ENCODE measurements at places on chromosomes 1 and 21.

GRCh38 chr1:48030696-48031365, 33.6 kb upstream of the TRABD2B start:
- DNase-seq = no peak

- peak; percentile 32 for DNase-seq
These were observed 44.4 kb upstream of the RABGAP1L start for GRCh38 chr1:174114788-174115448.

DNA sequence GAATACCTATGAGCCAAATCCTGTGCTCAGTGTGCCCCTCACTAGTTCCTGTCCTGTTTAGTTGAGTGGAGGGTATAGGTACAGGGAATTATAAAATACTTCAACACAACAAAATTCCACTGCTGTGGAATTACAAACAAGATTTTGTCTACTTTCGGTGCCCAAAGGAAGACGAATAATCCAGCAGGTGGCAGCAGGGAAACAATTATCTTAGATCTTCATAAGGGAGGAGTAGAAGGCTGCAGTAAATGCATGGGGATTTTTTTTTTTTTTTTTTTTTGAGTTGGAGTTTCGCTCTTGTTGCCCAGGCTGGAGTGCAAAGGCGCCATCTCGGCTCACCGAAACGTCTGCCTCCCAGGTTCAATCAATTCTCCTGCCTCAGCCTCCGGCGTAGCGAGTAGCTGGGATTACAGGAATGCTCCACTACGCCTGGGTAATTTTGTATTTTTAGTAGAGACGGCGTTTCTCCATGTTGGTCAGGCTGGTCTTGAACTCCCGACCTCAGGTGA, 2.0 kb upstream of the PIP5K1A start:
- peak; percentile 94 for DNase-seq

GRCh38 chr1:167081594-167082156, 8.5 kb downstream of the GPA33 start:
- DNase-seq = no peak

- no peak for DNase-seq
These were observed 102.7 kb downstream of the HMGB4 start for GRCh38 chr1:33966346-33967141.

DNA sequence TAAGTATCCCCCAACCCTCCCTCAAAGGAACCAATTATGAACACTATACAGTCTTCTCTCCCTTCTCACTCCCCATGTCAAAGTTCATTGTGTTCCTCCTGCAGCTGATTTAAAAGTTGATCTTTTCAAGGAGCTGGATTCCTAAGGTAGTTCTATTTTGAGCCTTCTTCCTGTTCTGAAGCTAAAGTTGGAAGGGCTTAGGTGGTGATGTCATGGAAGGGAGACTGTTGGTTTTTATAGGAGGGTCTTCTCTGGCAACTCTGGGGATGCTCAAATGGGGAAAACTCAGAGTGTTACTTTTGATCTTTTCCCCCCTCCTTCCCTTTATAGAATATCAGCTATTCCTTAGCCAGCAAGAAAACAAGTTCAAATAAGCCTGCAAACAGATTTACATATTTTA, 83.0 kb upstream of the AK4 start:
- DNase-seq = no peak

DNA sequence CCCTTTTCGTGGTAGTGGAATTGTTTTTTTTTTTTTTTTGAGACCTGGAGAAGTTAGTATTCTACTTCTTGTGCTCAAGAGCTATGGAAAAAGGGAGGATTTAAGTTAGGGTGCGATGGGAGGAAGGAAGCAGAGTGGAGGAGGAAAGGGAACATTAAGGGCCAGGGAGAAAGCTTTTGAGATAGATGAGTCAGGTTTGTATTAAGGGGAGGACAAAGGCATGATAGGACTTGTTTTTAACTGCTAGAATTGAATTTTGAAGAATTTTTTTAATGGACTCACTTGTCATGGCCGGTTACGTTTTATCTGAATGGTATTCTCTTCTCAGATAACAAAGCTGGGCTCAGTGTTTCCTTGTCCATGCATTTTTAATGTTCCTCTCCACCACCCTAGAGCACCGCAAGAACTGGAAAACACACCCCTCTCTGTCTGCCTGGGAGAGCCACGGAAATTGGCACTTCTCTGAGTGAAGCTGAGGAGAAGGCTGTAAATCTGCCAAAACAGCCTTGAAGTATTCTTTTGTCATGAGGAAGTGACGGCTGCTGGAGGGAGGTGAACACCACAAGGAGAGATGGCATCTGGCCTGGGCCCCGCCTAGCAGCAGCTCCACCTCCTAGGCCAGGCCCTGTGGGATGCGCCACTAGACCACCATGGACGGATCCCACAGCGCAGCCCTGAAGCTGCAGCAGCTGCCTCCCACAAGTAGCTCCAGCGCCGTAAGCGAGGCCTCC, 3.5 kb downstream of the NIPAL3 start:
- DNase-seq = no peak

DNA sequence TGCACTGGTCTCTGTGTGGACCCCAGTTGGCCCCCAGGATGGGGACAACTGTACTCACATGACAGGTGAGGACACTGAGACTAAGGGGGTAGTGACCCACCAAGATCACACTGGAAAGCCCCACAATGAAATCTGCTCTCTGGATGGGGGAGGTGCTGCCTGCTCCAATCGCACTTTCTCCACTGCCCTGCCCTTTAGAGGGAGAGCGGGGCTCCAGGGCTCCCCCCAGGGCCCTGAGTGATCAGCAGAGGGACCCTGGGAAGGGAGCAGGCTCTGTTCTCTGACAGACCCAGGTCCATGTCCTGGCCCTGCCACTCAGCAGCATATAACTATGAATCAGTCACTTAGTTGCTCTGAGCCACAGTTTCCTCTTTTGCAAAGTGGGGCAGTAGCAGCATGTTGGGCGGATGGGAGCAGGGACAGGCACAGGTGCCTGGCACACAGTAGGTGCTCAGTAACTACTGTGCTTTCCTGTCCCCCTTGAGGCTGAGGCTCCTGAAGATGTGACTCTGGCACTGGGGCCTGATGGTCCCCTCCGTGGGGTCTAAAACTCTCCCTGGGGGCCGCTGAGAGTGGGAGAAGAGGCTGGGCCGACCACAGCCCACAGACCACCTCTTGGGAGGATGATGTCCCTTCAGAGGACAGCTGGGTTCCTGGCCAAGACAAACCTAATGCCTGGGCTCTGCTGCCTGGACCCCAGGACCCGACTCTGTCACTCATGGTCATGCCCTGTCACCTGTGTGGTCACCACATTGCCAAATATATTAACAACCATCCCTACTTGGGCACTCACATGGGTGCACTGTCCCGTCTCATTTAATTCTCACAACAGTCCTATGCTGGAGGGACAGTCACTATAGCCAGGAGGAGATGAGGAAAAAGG, 222.7 kb downstream of the PTPRU start:
- DNase-seq = no peak

DNA sequence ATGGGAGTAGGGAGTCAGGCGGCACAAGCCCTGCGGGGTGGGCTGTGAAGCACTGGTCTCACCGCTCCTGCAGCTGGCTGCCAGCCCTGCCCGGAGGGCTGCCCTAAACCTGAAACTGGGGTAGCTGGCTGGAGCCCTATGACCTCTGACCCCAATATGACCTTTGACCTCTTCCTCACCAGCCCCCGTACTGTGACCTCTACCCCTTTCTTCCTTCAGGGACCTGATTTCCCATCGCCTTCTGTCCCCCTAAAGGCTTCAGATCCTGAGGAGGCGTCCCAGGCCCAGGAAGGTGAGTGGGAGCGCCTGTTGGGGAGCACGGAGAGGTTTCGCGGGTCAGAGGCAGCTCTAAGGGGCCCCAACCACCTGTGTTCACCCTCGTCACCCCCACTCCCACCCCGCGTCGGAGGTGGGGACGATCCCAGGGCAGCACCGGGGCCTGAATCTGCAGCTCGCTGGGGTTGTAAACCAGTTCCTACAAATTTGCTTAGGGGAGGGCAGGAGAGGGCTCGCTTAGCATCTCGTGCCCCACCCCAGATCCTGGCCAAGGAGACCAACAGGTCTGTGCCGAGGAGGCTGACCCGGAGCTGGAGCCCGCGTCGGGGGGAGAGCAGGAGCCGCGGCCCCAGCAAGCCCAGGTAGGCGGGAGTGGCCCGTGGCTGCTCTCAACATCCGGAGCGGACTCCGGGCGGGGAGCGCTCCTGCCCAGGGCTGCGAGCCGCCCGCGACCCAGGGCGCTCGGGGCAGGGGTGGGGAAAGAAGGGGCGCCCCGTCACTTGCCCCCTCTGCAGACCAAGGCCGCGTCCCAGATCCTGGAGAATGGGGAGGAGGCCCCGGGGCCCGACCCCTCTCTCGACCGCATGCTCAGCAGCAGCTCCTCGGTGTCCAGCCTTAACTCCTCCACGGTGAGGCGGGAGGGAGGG, 7.3 kb downstream of the SYTL1 start:
- DNase-seq = peak; percentile 76

Data from NCI-H345 (cell line).